Anterior cingulate cortex (tissue), 58 donors: ENCODE measurements at places on chromosomes 3 and 15.

- no peak for DNase-seq
Measured at GRCh38 chr3:134667406-134667805, 16.6 kb upstream of the KY start.

DNA sequence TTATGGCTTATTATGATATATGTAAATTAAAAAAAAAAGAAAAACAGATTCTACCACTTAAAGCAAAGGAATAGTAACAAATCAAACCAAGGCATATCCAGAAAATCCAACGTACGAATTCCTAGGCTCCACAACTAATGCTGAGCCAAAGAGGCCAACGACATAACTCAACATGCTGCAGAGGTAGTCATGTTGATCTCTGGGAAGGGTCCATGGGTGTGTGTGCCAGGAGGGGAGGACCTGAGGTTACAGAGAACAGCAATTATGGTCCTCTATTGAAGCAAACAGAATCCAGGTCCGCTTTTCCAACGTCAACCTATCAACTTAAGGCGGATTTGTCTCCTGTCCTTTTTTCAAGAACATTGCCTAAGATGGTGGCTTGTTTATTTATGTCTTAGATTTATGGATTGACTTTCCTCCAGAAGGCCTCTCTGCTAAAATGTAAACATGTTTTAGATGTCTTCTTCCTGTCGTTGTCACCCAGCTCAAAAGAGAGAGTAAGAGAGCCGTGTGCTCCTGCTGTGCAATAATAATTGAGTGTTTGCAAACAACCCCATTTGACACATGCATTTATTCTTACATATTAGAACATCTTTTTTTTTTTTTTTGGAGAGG lies 20.4 kb downstream of the NANOGP8 start:
- DNase-seq: no peak

DNA sequence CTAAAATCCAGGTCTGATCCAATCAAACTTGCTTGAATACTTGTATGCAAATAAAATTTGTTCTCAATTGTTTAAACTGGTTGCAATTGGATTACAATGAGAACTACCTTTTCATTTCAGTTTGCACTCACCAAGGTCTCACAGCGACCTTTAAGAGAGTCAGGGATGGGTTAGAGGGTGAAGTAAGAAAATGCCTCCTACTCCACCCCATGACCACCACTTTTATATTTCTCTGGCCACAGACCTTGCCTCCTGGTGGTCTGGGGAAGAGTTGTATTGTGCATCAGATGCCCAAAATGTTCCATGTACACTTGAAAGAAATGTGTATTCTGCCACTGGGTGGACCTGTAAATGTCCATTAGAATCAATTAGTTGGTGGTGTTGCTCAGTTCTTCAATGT lies 16.4 kb upstream of the THSD4 start:
- DNase-seq: no peak

DNA sequence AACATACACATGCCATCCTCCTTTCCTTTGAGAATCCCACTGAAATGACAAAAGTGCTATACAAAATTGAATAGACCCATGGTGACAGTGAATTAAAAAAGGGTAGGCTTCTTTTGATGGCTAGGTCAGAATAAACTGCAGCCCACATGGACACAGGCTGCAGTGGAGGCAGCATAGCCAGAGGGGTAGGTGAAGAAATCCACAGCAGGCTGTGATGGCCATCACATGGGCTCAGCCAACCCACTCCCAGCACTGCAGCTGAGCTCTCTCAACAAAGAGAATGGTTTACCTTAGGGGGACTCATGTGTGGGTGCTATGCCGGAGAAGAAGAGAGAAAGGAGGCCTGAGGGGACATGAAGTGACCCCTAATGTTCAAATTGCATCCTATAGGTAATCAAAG lies 331.1 kb downstream of the CHST2 start:
- DNase-seq: no peak

GRCh38 chr3:191065181-191065805 lies 133.7 kb upstream of the OSTN start:
- no peak for DNase-seq
